ENCODE measurements at places on chromosomes 5 and 9. TPM values are rescaled to one million over a fixed set of nuclear protein-coding genes. Genes with fewer than 3 reads are reported as not detected.
A peak's percentile ranks its signal among the peaks of the same experiment; 100 is the strongest.

The LCN9 gene
- total RNA-seq = not detected

The SLC6A18 gene
- not detected for total RNA-seq

The SLCO6A1 gene
- not detected for total RNA-seq

The IL7R gene
- 50.8 TPM for total RNA-seq

DNA sequence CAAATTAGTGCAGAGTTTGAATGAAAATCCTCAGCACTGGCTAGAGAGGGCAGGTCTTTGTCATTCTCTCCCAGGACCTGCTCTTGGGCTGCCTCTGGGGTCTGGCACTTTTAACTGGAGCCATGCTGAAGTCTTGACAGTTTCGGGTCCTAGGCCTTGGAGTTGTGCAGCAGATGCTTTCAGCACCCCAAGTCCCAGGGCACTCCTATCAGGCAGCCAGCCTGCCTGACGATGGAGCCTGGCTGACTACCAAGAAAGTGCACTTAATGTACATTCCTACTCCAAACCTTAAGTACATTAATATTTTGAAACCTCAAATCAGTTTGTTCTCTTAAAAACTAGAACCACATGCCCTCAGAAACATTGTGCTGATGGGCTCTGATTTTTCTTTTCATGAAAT is 69.3 kb upstream of the CXCL14 start:
- H3K4me1 ChIP-seq = no peaks in the 10 kb centered on the region
- no peaks in the 10 kb centered on the region for H3K27me3 ChIP-seq

DNA sequence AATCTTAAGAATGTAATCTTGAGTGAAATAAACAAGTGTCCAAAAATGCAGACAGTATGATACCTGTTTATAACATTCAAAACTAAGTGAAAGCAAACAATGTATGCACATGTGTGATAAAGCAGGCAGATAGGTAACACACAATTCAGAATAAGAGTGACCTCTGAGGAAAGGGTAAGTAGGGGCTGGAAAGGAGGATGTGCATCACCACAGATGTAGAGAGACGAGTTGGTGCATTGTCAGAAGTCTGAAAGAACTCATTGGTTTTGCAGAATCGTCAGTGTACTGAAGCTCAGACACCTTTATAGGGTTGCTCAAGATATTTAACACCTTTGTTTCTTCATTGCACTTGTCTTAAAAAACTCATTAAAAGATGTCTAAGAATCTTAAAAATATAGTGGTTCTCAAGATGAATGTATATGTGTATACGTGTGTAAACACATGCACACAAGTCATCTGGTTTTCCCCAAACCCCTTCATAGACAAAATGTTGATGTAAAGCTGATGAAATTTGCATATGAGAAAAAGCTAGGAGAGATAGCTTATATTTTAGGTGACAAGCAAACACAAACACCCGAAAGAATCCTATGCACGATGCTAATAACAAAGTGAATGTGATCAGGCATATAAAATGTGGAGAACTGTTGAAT is 197.6 kb upstream of the MEF2C start:
- no peaks in the 10 kb centered on the region for H3K27me3 ChIP-seq
- DNase-seq = no peak
- no peak overlapping the region for H3K4me3 ChIP-seq

GRCh38 chr9:120873512-120873911 is 3.5 kb downstream of the PHF19 start:
- H3K36me3 ChIP-seq = peaks cover 48% of the 10 kb centered on the region
- H3K4me3 ChIP-seq = peak overlapping the region; percentile 89
- peak overlapping the region; percentile 75 for H3K27ac ChIP-seq
- no peak for DNase-seq
- H3K4me1 ChIP-seq = peaks cover 67% of the 10 kb centered on the region
- no peaks in the 10 kb centered on the region for H3K27me3 ChIP-seq

All from activated T-helper 1 cell treated with anti-CD3 and anti-CD28 coated beads, Interleukin-12 subunit alpha, Interleukin-12 subunit beta, Interleukin-2, Interleukin-4 antibody, amounts not matched to agents 30 ng/mL and 10 ng/mL and 1 ng/mL, durations not matched to agents 14 hours and 24 hours and 36 hours (primary cell).